ENCODE measurements at places on chromosomes 4 and X. TPM values are rescaled to one million over a fixed set of nuclear protein-coding genes. Genes with fewer than 3 reads are reported as not detected.

The SUPT20HL1 gene
- total RNA-seq: not detected

The VCX2 gene
- not detected for total RNA-seq

The HTN1 gene
- not detected for total RNA-seq

The PLXNB3 gene
- 1.9 TPM for total RNA-seq

The FAM47E gene
- total RNA-seq: not detected

The RTL3 gene
- total RNA-seq: not detected

The COL25A1 gene
- not detected for total RNA-seq

The NDST3 gene
- total RNA-seq: not detected

The CDKL2 gene
- 0.34 TPM for total RNA-seq

The TNIP3 gene
- total RNA-seq: 0.93 TPM

The ZCCHC18 gene
- 0.48 TPM for total RNA-seq

All from T-helper 2 cell treated with Interferon-gamma antibody and Interleukin-4, amounts not matched to agents 100 ng/mL and 5 ng/mL, for 36 hours (primary cell).